ENCODE measurements at places on chromosomes 2 and 18. TPM values are rescaled to one million over a fixed set of nuclear protein-coding genes. Genes with fewer than 3 reads are reported as not detected.
A peak's percentile ranks its signal among the peaks of the same experiment; 100 is the strongest.

DNA sequence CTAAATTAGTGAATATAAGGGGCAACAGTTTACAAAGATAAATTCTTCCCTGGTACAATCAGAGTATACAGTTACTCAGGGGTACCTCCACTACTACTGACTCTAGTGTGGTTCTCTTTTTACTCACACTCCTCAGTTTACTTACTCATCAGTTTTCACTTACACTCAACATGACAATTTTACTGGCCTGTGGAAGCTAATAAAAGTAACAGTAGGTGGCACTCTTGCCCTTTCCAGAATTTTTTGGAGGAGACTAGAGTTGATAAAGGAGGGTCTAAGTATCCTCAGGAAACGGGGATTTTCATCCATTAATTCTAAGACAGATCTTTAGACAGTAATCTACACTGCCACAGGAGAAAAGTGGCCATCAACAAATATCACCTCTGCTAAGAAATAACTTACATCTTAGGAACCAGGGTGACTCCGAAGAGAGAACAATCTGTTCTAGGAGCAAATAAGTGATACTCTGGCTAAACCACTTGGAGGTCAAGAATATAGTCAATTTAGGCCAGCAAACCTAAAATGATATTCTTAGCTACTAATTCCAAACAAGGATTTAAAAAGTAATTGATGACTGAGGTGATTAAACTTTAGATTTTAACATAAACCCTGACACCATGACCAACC is 61.3 kb downstream of the ATL2 start:
- DNase-seq, result peak; percentile 39

DNA sequence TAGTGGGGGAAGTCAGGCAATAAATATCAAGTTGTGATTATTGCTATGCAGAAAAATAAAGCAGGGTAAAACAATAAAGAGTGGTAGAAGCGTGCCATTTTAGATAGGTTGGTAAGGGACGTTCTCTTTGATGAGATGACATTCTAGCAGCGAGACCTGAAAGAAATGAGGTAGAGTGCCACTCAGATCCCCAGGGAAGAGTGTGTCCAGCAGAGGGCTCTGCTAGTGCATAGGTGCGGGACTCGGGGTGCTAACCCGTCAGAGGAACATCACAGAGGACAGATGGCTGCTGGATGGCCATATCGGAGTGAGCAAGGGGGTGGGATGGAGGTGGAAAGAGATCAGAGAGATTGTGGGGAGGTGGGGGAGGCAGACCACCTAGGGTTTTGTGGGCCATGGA is 16.3 kb upstream of the GTF2A1L start:
- DNase-seq, result peak; percentile 23

- no peak for DNase-seq
These were observed 7.4 kb downstream of the CYRIA start for GRCh38 chr2:16658076-16658739.

DNA sequence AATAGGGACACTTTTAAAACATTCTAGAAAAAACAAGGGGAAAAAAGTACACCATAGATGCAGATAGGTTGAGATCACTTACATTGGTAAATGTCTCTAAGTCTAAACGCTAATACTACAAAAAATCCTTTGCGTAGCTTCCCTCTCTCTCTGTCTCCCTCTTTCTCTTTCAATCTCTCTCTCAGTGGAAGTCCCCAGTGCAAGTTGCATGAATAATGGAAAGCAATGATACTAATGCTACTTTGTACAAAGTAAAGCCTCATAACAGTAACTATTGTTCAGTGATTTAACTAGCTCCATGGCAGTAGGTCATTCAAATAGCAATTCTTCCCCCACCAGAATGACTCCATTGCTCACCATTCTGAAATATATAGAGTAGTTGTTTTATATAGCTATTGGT is 12.8 kb downstream of the MEIS1 start:
- DNase-seq, result no peak

DNA sequence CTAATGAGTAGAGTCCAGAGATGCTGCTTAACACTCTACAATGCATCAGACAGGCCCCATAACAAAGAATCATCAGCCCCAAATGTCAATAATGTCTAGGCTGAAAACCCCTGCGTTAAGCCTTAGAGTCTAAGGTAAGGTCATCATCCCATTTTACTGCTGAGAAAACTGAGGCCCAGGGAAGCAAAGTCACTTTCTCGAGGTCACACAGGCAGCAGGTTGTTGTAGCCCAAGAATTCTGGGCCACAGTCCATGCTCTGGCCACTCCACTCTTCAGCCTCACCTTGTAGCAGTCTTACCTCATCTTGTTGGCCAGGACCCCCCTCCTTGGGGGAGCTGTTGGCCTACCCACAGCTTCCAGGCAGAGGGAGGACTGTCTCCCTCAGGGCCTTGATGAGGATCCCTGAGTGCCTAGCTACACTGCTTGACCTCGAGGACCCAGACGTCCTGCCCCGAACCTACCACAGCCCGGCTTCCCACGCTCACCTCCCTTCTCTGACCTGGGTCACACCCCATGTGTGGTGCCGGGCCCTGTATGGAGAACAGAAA is 54.4 kb downstream of the SMAD7 start:
- DNase-seq, result no peak

- DNase-seq, result peak; percentile 11
These were observed 14.0 kb downstream of the STRADB start for GRCh38 chr2:201465524-201465971.

GRCh38 chr2:170764880-170765261 is 5.3 kb upstream of the ERICH2 start:
- DNase-seq, result no peak

GRCh38 chr2:236802862-236803261 is 233.2 kb downstream of the ACKR3 start:
- no peak for DNase-seq

DNA sequence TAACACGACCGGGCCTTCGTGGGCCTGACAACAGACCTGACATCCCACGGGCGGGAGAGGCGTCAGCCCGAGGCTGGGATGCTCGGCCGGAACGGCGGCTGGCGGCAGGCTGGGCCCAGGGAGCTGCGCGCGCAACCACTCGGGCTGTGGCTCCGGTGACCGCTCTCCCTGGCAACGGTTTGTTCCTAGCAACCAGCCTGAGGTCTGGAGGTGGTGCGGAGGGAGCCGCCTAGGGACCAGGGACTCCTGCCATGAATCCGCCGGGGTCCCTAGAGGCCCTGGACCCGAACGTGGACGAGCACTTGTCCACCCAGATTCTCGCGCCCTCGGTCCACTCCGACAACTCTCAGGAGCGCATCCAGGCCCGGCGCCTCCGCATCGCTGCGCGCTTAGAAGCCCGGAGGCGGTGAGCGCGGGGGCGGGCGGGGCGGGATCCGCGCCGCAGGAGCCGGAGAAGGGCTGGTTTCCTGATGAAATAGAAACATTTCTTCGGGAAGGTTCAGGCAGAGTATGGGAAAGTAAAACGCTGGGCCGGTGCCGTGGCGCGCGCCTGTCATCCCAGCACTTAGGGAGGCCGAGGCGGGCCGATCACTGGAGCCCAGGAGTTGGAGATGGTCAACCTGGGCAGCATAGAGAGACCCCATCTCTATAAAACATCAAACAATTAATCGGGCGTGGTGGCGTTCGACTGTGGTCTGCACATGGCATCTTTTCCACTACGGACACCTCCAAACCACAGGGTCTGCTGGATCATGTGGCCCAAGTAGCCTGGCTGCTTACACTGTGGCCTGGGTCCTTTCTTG is at the start of gene DRC1:
DRC1 (plus strand) TSS at position 182 of the 803 bp plus-strand sequence; CDS start at position 252, 70 bp downstream.
- peak; percentile 93 for DNase-seq

DNA sequence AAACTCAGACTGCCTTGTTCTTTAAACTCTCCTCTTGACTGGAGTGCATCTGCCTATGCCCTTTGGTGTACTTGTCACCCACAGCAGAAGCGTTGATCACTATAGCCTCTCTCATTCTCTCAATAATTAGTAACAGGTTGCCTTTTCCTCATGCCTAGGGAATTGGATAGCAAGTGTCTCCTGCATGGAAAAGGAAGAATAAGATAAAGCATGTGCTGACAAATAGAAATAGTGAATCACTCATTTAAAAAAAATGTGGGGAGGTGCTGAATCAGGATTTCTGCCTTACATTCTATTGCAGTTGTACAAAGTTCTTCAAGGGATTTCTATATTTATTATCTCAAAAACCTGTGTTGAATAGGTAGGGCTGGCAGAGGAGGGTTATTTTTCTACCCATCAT is 323.0 kb downstream of the TXNL1 start:
- no peak for DNase-seq

DNA sequence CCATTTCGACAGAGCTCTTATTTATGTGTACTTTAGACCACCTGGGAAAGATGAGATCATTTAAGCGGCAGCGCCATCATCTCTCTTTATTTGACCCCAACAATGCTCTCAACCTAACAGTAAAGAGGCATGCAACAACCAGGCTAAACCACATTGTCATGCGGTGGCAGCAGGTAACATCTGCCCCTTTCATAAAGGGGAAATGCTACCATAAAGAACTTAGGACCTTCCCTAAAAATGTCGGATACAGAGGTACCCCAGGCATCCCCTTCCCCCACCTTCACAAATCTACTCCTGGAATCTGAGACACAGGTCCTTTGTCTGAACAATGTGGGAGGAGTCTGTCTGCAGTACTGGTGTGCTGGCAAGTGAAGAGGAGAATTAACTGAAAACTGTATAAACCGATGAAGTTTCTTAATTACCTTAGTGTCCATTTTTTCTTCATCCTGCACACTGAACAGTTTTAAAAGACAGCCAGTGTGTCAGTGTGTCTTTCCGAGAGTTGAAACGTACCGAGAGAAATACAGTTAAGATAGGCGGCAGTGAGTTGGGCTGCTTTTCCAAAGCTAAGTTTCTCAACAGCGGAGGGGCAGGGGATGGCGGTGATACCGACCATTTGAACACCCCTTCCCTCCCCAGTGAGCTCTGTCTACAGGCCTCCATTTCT is 1.9 kb downstream of the MEX3C start:
- peak; percentile 48 for DNase-seq

DNA sequence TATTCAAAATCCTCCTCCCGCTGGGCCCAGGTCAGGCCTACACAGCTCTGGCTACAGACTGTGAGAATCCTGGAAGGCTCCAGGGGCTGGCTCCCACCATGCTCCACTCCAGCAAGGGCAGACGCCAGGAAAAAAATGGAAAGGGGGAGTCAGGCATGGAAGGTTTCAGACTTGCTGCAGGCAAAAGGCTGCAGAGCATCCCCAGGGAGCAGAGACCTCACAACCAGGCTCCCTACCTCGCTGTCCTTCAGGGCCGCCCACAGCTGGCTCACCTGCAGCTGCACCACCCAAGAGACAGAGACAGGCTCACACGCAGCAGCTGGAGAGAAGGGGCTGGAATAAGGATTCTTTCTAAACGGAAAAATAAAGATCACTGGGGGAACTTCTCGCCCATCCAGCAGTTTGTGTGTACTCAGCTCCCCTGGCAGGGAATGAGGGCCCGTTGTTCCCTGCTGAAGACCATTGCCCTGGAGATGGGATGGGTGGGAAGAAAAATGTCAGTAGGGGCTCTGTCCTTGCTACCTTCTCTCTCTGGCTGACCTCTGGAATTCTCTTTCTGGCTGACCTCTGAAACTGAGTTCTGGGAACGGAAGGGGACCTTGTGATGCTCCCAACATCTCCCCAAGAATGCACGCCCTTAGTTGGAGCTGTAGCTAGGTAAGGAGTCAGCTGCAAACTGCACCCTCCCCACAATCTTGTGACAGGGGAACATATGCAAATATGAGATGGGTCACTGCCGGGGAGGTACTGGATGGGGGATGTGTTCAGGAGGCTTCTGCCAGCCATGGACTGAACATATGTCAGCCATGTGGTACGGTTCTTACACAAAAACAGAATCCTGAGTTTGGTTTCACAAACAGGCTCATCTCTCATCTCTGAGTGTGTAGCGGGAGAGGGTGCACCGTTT is 34.5 kb downstream of the BCL2 start:
- no peak for DNase-seq

DNA sequence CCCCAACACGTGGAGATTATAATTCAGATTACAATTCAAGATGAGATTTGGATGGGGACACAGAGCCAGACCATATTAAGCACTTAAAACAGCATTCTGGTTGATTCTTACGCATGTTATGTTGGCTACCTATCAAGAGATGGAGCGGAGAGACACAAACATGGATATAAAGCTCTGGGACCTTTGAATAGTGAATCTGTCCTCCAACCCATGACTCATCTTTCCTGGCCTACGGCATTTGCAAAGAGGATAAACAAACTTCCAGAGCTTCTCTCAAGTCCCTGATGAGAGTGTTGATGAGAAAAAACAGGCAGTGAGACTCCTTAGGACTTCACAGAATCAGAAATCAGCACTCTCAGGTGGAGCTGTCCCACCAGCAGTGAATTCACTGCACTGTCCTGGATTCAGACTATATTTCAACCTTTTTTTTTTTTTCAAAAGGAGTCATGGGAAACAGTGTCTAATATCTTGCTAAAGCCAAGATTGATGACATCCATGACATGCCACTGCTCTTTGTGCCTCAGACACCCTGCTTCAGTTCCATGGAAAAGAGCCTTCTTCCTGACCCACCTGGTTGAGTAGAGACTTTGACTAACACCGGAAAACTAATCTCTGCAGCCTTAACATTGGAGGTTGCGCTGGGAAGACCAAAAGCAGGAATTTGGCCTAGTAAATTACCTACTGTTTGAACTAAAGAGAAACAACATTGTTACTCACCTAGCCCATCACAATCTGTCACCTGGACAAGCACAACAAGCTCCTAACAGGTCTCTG is 62.1 kb upstream of the NPAS2 start:
- DNase-seq, result peak; percentile 70

DNA sequence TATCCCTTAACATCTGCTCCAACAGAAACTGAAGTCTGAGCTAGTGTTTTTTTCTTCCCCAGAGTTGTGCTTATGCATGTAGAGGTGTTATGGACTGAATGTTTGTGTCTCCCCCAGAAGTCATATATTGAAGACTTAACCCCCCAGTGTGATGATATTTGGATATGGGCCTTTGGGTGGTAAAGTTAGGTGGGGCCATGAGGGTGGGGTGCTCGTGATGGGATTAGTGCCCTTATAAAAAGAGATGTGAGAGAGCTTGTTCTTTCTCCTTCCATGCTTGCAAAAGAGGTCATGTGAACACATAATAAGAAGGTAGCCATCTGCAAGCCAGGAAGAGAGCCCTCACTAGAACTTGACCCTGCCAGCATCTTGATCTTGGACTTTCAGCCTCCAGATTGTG is 34.4 kb upstream of the APOB start:
- DNase-seq, result no peak

DNA sequence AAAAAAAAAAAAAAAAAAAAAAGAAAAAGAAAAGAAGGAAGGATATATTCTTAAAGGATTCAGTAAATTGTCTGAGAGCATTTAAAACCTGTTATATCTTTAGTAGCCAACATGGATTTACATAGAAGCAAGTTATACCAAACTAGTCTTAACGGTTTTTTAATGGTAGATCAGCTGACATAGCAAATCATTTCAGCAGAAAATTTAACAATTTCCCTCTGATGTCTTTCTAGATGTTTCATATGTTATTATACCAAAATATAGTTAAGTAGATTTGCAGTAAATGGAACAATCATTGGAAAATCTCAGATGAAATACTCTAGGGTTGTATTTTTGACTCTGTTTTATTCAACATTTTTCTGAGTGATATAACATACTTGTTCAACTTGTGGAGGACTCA is 72.9 kb downstream of the BABAM2 start:
- DNase-seq, result no peak

The CRYGC gene
- not detected for total RNA-seq

The TDRD15 gene
- total RNA-seq, result 6.7 TPM

The IGFBP5 gene
- 2.9 TPM for total RNA-seq

The ATG4B gene
- total RNA-seq, result 72.9 TPM

The SRBD1 gene
- 41.3 TPM for total RNA-seq

The EPB41L3 gene
- total RNA-seq, result 64.6 TPM

The TM4SF20 gene
- total RNA-seq, result not detected

Data from Daoy (cell line).